ENCODE measurements at places on chromosomes 1 and 21. TPM values are rescaled to one million over a fixed set of nuclear protein-coding genes. Genes with fewer than 3 reads are reported as not detected.

SGIP1 gene
- 0.11 TPM for total RNA-seq

CASQ1 gene
- 0.76 TPM for total RNA-seq

RGL1 gene
- total RNA-seq, result 1.2 TPM

VWA5B1 gene
- total RNA-seq, result not detected

TMPRSS15 gene
- total RNA-seq, result not detected

GNG12 gene
- total RNA-seq, result 99.9 TPM

CELA3A gene
- total RNA-seq, result not detected

HSD3B2 gene
- total RNA-seq, result not detected

IFI44L gene
- 0.11 TPM for total RNA-seq

FCN3 gene
- total RNA-seq, result not detected

DR1 gene
- total RNA-seq, result 20.8 TPM

MASP2 gene
- not detected for total RNA-seq

C1QC gene
- total RNA-seq, result not detected

USH2A gene
- total RNA-seq, result under 0.01 TPM

MROH9 gene
- not detected for total RNA-seq

ATP1B1 gene
- 201 TPM for total RNA-seq

KRTAP10-10 gene
- total RNA-seq, result not detected

LRRIQ3 gene
- 2.0 TPM for total RNA-seq

USP24 gene
- total RNA-seq, result 28.7 TPM

FRRS1 gene
- 10.1 TPM for total RNA-seq

KRTAP7-1 gene
- not detected for total RNA-seq

RASAL2 gene
- 41.2 TPM for total RNA-seq

ASPM gene
- total RNA-seq, result 14.2 TPM

CTH gene
- total RNA-seq, result 3.1 TPM

FAM72D gene
- 0.79 TPM for total RNA-seq

SRSF10 gene
- 98.5 TPM for total RNA-seq

LCE1E gene
- not detected for total RNA-seq

ZBTB8B gene
- 0.79 TPM for total RNA-seq

Data from placental epithelial cell (primary cell).